ENCODE measurements at places on chromosomes 2 and 18.

DNA sequence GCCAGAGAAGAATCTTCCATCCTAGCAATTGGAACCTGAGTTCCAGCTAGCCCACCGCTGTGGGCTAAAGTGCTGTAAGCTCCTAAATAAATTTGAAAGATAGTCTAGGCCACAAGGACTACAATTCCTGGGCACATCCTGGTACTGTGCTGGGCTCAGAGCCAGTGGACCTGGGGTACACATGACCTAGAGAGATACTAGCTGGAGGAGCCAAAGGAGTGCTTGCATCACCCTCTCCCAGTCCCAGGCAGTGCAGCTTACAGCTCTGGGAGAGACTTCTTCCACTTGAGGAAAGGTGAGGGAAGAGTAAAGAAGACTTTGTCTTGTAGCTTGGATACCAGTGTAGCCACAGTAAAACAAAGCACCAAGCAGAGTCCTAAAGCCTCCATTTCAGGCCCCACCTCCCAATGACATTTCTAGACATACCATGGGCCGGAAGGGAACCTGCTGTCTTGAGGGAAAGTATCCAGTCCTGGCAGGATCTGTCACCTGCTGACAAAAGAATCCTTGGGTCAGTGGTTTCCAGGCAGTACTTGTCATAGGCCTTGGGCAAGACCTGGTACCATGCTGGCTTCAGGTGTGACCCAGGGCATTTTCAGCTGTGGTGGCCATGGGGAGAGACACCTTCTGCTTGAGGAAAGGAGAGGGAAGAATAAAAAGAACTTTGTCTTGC, 89.5 kb downstream of the TMEM185B start:
- DNase-seq: no peak

DNA sequence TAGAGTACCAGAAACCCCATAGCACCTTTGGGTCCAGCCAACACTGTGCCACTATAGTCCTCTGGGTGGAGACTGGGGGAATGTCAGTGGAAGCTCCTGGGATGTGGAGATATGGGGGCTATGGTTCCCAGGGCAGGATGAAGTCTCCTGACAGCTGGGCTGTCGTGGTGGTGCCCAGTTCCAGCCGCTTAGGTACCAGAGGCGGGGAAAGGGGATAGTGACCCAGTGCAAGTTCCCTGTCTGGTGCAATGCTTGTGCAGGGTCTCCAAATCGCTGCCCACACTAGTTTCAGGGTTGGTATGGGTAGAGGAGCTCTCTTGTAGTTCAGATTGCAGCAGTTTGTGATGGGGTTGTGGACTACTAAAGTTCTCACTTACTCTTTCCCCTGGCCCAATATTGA, 97.9 kb downstream of the ANKRD12 start:
- no peak for DNase-seq

DNA sequence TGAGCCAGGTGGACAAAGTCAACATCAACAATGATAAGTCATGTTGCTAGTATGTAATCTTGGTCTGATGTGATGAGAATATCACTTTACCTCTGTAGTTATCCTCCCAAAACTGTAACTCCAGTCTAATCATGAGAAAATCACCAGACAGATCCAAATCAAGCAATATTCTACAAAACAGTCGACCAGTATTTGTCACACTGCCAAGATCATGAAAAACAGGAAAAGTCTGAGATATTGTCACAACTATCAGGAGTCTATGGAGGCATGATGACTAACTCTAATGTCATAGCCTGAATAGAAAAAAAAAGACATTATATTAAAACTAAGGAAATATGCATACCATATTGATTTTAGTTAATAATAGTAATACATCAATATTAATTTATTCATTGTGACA, 1883.3 kb upstream of the CELF4 start:
- DNase-seq: no peak

- no peak for DNase-seq
These were observed 5.2 kb upstream of the COMMD1 start for GRCh38 chr2:61900281-61900680.

- DNase-seq: no peak
These were observed 37.3 kb downstream of the ADD2 start for GRCh38 chr2:70730730-70731129.

DNA sequence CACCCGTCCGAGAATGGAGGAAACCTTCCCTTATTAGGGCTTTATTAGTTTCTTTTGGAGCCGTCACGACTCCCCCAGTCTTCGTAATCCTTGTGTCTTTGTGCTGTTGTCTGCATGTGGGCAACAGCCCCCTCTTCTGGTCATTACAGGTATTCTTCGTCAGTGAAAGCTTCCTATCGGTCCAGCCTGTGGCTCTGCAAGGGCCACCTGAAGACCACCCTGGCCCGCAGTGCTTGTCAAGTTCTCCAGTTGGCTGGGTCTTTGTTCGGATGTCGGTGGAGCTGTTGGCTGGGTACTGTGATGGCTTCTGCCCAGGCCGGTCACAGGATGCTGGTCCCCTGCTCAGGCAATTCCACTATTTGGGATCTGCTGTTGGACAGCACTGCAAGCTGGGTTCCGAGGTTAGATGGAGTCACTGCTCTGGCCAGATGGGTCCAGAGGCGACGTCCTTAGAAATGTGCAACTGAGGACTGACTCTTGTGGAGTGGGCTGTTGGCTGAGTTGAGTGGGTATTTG, 19.2 kb downstream of the E2F6 start:
- peak; percentile 67 for DNase-seq

GRCh38 chr18:24319757-24320156, 77.9 kb downstream of the OSBPL1A start:
- no peak for DNase-seq

GRCh38 chr2:236607471-236608187, 38.0 kb downstream of the ACKR3 start:
- peak; percentile 41 for DNase-seq

- DNase-seq: no peak
These were observed 253.5 kb downstream of the DYSF start for GRCh38 chr2:71706836-71707235.

Measured in CD4-positive, alpha-beta T cell treated with Interleukin-21 for 1 hour (primary cell).